Uterus (tissue), 4 donors: ENCODE measurements at places on chromosomes 12 and 14.

DNA sequence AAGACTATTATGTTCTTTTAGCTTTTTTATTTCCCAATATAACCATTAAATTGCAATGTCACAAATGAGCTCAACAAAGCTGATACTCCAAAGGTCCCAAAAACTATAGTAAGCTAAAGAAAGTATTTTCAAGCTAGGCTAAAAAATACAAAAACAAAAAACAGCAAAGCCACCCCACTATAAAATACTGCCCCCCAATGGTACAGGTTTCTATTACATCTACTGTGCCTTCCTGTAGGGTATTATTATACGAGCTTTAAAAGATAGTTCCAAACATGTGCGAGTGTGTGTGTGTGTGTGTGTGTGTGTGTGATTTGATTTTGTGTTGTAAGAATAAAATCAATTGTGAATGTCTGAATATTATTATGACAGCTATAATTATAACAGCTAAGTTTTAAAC lies 1.1 kb downstream of the IFNG start:
- DNase-seq = no peak

DNA sequence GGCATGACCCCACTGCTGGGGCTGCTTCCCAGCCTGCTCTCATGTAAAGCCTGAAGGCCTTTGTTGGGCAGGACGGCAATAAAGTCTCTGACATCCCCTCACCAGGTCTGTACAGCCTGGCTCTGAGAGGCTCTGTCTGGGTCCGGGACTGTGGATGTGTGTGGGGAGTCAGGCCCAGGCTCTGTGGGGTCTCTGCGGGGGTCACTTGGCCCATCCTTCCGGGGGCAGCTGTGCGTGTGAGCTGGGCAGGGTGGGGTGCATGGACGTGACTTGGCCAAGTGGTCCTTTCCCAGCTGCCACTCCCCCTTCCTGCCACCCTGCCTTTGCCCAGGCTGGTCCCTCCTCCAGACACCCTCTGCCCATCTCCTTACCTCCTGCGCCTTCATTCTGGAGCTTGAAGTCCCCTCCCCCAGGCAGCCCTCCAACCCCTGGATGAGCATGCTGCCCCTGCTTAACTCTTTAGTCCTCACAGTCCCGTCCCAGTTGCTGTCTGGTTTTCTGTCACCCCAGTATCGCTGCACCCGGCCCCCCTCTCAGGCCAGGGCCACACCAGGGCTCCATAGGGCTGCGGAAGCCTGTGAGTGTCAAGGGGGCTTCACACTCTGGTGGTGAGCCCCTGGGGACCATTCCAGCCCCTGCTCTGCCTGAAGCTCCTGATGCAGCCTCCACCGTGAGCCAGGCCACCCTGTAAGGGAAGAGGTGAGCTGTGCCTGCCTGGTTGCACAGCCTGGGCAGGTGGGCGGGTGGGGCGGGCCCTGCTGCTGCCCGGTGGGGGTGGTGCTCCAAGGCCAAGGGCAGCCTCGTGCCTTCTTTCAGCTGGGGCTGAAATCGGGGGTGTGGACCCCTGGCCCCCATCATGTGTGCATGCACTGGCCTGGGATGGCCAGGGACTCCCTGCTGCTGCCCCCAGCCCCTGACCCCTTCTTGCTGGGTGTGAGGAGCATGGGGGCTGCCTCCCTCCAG lies 25.5 kb upstream of the KIF26A start:
- DNase-seq = no peak

GRCh38 chr12:75634244-75635222 lies 123.1 kb upstream of the KRR1 start:
- DNase-seq = no peak

GRCh38 chr14:31941487-31941886 lies 135.6 kb upstream of the ARHGAP5 start:
- DNase-seq = no peak

DNA sequence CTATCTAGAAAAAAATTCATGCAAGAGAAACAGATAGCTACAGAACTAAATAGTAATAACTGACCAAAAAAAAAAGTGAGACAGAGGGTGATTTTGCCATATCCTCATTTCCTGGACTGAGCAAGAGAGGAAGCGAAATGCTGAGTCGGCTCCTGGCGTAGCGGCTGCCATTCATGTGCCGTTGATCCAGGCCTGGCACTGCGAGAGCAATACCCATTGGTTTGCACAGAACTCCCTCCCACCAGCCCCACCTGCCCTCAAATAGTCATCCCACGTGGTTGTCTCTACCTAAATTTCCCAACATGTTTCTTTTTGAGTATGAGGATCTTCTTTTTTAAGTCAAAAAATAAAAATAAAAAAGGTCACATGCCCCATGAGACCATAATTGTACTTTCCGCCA lies 9.4 kb upstream of the WNT5B start:
- no peak for DNase-seq

- no peak for DNase-seq
Observed at GRCh38 chr12:79983986-79984620, 49.2 kb upstream of the PPP1R12A start.

GRCh38 chr14:81655423-81656314 lies 122.0 kb upstream of the SEL1L start:
- DNase-seq = no peak

GRCh38 chr12:114096461-114096860 lies 130.3 kb upstream of the RBM19 start:
- no peak for DNase-seq

DNA sequence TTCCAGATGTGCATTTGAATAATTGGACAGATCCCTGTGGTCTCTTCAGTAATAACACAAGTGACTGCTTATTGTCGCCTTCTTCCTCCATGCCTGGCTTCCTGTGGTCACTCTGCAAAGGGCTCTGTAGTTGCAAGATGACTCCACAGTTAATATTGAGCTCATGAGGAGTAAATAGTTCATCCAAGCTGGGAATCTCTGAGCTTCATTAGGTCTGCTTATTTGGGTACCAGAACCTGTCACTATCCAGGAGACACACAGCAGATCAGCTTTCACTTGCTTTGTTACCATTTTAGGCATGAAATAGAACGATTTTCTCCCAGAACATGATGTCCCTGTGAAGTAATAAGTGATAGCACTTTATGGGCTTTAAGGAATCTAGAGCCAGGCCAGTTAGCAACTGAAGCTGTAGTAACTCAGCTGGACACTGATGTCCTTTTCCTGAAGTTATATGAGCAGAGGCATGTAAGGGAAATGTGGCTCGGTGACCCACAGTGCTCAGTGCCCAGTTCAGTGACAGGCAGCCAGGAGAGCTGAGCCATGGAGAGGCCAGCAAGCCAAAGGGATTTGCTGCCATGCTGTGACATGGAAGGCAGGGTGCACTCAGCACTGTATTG lies 50.1 kb downstream of the CRADD start:
- peak; percentile 44 for DNase-seq

- DNase-seq = no peak
Observed at GRCh38 chr14:92384461-92385133, 61.6 kb downstream of the SLC24A4 start.

- DNase-seq = no peak
Observed at GRCh38 chr12:131980263-131980662, 30.5 kb downstream of the EP400 start.

DNA sequence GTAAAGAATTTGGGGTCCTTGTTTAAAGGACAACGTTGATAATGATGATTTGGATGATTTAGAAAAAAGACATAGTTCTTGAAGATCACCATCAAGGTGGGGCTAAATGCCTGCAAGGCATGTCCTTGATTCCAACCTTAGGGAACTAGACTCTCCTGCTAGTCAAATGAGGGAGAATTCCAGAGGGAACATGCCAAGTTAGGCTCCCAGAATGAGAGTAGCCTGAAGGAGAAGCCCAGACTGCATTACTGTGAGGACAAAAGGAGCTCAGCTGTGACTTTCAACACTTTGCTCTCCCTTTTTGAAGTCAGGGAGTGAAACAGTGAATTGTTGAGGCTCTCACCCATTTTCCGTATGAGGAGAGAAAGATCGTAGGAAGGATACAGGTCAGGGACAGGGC lies 95.2 kb upstream of the TBX3 start:
- DNase-seq = no peak

GRCh38 chr14:75301666-75302325 lies 23.2 kb downstream of the FOS start:
- peak; percentile 50 for DNase-seq

DNA sequence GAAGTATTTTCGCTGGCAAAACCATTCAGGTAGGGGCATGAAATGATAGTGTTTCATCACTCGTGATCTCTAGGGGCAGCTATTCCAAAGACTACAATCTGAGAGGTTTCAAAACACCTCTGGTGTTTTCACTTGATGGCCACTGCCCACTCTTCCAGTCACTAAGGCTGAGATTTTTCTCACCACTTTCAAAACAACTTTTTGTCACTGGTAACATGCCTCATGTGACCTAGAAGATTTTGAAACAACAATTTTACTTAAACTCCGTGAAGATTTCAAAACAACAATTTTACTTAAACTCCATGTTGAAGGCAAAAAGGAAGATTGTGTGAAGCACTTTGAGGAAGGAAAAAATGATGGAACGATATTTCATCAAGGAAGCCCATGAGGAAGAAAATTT lies 1.2 kb upstream of the IRAK3 start:
- no peak for DNase-seq

- DNase-seq = no peak
Observed at GRCh38 chr14:72521045-72521444, 372.9 kb downstream of the DPF3 start.

DNA sequence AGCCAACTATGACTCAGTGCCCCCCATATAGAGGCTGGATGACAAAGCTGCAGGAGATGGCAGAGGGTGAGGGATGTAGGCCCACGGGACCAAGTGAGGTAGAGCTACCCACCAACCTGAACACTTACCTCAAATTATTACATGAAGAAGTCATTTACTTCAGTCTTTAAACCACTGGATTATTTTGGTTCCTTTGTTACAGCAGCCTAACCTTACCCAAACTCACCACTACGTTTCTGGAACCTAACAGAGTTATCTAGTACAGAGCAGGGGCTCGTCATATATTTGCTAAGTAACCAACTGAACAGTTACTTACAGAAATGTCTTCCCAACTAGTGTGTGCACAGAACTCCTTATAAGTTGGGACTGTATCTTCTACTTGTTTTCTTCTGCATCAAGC lies 85.2 kb upstream of the IGF1 start:
- no peak for DNase-seq

- DNase-seq = peak; percentile 76
Observed at GRCh38 chr12:111396726-111397445, 8.8 kb upstream of the SH2B3 start.

GRCh38 chr14:63404906-63405305 lies 86.2 kb upstream of the GPHB5 start:
- DNase-seq = no peak

DNA sequence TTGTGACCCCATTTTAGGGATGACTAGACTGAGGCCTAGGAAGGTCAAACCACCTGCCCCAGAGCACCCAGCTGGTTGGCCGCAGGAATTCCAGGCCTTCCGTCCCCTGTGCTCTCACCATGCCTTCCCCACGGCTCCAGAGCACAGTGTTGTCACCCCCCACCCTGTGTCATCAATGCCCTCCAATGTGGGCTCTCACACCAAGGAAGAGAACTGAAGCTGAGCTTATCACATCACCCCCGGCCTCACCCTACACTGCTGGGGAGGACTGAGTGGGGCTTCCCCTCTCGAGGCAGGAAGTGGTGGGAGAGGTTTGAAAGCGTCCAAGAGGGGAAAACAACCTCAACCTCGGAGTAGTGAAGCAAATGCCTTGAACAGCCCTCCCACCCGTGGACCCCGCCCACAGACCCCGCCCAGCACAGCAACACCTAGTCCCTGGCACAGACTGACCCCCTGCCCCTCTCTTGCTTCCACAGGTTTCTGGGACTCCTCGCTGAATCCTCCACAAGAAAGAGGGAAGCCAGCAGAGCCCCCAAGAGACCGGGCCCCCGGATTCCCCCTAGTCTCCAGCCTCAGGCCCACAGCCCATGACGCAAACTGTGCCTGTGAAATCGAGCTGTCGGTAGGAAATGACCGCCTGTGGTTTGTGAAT lies 97.2 kb downstream of the LGMN start:
- DNase-seq = no peak

DNA sequence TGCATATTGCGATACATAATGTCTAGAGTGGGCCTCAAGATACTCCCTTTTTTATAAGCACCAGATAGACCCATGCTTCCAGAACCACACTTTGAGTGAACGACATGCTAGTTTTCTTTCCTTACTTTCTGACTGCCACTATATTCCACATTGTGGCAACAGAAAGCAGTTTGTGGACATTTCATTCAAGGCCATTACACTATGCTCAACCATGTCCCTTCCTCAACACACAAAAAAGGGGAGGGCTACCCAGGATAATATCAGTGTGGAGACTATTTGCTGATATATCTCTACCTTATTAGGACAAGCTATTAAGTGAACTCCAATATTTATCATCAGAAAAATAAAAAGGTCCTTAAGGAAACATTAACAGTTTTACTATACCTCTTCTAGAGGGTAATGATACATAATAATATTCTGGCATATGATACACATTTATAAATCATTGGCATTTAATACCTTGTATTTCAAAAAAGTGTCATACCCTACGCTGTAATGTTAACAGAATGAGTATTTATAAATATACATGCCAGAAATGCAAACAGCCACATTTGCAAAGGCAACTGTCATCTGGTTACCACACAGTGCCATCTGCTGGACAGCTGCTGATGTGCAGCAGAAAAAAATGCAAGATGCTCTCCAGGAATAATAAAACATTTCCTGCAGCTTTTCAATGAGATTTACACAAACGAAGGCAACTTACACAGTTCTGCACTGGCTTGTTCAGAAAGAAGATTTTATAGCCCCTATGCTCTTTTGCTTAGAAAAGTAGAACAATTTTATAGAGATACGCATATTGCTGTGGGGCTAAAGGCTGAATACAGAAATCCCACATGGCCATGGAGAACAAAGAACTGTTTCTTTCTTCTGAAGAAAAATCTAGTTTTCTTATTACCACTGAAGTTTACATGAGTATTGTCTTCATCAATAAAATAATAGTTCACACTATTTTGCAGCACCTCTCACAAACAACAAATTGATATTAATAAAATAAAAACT lies 182.2 kb upstream of the GRIP1 start:
- DNase-seq = peak; percentile 16

DNA sequence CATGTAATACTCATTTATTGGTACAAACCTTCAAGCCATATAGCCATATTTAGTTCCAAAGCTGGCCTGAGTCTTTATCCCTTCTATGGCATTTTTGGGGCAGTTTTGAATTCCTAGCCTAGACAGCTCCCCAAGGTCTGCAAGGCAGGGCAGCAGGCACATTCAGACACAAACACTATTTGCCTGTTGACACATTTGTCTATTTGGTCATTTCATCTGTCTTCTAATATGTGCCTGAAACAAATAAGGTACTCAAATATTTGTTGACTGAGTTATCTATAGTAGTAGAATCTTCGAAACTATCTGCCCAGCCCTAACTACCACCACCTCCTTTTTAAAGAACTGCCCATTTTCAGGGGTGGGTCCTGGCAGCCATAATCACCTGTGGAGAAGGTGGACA lies 9.3 kb downstream of the PPM1H start:
- DNase-seq = no peak

GRCh38 chr12:19576506-19577280 lies 137.4 kb downstream of the AEBP2 start:
- DNase-seq = no peak
